ENCODE measurements at places on chromosomes 4 and X. TPM values are rescaled to one million over a fixed set of nuclear protein-coding genes. Genes with fewer than 3 reads are reported as not detected.

PASD1 gene
- not detected for total RNA-seq

DNA sequence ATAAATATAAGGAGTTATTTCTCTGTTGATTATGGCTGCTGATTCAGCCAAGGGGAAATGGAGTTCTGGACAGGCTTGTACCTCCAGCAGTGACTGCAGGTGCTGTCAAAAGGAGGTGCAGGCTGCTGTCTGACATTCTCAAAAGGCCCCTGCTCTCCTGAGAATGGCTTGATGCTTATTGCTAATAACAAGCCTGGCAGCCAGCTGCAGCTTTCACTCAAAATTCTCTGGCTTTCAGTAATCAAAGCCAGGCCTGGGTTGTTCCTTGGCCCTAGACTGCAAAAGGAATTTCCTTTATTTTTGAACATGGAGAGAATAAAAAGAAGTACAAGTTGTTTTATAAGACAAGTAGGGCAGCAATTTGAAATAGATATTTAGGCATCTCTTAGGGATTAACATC is 575.9 kb downstream of the MID1IP1 start:
- no peak for DNase-seq

DNA sequence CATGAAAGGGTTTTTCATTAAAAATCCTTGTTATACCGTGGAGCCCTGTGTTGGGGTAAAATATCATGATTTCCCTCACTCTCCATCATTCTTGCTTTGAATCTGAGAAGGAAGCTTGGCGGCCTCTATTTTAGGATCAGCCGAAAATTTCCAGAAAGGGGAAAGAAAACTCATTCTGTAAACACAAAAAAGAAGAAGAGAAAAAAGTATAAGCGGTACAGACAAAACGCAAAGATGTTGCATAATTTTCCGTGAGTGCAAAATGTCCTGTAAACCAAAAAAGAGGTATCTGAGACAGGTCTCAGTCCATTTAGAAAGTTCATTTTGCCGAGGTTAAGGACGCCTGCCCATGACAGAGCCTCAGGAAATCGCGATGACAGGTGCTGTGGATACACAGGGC is 5.3 kb downstream of the CSF2RA start:
- DNase-seq, result no peak

DNA sequence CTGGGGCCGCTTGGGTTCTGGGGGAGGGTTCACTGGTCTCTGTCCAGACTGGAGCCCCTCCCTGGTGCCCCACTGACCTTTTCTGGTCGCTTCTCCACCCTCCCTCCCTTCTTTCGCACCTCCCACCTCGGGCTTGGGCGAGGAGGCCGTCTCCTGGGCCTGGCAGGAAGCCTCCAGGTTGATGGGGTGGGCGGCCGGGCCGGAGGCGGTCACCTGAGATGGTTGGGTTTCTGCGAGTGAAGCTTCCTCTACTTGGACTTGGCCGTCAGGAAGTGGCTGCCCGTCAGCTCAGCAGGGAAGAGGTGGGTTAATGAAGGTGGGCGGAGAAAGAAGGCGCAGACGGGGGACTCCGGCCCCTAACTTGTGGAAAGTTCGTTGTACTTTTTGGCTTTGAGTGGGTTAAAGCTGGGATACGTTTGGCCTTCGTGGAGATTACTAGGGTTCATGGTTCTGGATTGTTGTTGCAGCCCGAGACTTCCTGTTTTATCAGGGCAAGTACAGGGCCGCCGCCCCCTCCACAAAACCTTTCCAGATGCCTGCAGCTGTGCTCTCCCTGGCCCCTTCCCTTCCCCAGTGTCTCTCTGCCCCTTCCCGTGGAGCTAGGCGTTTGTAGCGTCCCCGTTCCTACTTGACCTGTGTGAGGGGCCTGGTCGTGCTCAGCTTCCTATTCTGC is 1.2 kb downstream of the AKAP17A start:
- peak; percentile 12 for DNase-seq

PNMA6A gene
- total RNA-seq, result 3.3 TPM

DNA sequence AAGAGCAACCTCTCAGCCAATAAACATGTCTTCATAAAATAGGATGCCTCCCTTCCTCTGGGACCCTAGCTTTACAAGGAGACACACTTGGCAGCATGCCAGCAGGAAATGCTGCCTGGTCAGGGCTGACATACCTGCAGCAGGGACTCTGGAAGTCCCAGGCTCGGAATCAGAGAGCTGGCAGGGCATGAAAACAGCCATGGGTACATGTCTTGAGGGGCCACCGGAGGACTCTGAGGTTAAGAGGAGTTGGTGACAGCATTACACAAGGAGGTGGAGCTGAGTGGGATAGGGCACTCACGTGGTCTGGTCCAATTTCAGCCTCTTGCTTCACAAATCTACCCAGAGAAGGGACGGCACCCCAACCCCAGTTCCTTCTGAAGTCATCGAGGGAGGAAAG is 15.7 kb downstream of the MSX1 start:
- DNase-seq, result no peak

DNA sequence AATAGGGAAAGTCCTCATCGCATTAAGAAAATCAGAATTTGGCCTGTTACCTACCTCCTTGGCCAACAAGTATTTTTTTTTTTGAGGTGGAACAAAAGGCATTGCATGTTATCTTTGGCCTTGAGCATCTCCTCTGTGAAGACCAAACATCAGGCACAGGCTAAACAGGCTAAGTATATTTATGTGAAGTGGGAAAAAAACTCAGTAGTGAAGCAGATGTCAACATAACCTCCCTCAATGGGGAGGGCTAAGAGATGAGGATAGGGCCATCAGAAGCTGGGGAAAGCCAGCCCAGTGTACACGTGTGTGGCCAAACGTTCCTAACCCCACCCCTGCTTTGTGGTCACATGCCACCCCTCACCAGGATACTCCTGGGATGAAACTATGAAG is 102.5 kb downstream of the FNIP2 start:
- DNase-seq, result no peak

RPL36A gene
- 305 TPM for total RNA-seq

GRCh38 chr4:14924076-14924811 is 78.0 kb upstream of the CPEB2 start:
- no peak for DNase-seq

GRCh38 chrX:134990801-134991481 is at the start of gene SMIM10:
Gene SMIM10 (plus strand): TSS chrX:134990991. CDS start chrX:134991096, 105 bp downstream.
- peak; percentile 79 for DNase-seq

CXCL10 gene
- total RNA-seq, result 0.33 TPM

- no peak for DNase-seq
These were observed 393.0 kb downstream of the PPP1R2C start for GRCh38 chrX:42384956-42385355.

- DNase-seq, result peak; percentile 73
These were observed 1682.3 kb upstream of the TENM3 start for GRCh38 chr4:180560896-180561295.

GRCh38 chrX:51824061-51824460 is 69.4 kb upstream of the MAGED1 start:
- DNase-seq, result no peak

- DNase-seq, result no peak
These were observed 74.9 kb upstream of the CBR4 start for GRCh38 chr4:169084954-169085353.

DNA sequence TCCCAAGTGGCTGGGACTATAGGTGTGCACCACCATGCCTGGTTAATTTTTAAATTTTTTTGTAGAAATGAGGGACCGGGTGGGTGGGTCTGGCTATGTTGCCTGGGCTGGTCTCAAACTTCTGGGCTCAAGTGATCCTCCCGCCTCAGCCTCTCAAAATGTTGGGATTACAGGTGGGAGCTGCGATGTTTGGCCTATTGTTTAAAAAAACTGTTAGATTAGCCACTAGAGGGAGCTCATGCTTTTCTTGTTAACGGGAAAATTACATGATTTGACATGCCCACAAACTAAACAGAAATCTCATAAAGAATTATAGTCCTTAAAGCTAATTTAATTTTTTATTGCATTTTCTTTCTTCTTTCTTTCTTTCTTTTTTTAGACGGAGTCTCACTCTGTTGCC is 5.0 kb upstream of the SDAD1 start:
- DNase-seq, result peak; percentile 74

GRCh38 chr4:47617607-47618006 is 132.5 kb downstream of the ATP10D start:
- DNase-seq, result no peak

DNA sequence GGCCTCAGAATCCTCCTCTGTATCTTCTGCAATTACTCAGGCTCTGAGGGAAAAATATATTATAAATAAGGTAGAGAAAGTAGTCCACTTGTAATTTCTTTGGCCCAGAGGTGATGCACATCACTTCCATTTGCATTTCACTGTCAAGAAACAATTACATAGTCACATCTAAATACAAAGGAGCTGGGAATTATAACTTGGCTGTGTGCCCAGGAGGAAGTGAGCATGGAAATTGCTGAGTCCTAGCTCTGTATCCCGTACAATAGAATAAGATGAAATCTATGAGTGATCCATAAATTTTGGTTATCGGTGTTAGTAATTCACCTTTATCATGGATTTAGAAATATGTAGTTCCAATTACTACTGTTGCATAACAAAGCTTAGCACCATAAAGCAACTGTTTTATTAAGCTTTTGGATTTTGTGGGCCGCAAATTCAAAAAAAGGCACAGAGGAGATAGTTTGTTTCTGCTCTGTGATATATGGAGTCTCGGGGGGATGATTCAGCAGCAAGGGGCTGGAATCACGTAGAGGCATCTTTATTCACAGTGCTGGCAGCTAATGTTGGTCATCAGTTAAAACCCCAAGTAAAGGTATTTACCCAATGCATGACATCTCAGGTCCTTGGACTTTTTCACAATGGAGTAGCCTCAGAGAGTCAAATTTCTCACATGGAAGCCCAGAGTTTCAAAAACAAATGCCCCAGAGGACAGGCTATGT is 241.4 kb upstream of the GALNT7 start:
- DNase-seq, result no peak

MAGEA12 gene
- total RNA-seq, result not detected

DNA sequence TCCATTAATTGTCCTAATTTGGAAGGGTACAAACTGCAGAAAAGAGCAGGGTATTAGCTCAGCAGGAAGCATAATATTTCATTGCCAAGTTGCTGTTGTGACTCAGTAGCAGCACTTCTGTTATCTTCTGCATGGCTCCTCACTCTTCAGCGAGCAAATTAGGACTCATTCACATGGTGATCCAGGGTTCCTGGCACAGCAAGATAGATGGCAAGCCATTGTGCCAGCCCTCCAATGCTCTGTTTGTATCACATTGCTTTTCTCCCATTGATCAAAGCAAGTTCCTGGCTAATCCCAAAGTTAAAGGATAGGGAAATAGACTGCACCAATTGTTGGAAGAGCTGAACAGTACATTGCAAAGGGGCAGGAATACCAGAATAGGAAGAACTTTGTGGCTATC is 382.5 kb upstream of the ATOH1 start:
- DNase-seq, result peak; percentile 1

SHROOM4 gene
- 0.50 TPM for total RNA-seq

DNA sequence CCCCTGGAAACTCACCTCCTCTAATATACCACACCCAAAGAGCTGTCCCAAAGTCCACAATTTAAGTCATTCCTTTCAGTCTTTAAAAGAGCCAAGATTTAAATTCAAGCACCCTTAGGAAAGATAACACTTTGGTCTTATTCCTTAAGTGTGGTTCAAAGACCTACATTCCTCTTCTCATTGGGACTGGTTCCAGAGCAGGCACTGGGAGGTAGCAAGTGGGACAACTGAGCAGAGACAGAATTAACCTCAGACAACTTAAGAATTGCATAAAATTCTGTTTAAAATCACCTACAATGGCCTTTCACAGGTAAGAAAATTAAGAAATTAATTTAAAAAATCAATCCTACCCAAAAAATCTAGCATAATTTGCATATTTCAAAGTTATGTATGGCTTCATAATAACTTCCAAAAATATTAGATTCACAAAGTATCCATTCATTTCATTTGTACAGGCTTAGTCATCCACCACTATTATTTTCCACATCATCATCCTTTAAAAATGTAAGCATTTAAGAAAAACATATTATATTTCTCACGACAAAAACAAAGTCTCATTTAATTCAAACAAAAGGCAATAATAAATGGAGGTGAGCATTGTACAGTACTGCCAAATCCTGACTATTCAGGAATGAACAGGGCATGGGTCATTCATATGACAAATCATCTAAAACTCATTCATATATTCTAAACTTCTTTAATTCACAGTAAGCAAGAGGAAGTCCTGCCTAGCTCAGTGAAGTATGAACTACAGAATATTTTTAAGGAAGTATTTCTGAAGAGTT is 13.6 kb downstream of the PRSS12 start:
- peak; percentile 70 for DNase-seq

DNA sequence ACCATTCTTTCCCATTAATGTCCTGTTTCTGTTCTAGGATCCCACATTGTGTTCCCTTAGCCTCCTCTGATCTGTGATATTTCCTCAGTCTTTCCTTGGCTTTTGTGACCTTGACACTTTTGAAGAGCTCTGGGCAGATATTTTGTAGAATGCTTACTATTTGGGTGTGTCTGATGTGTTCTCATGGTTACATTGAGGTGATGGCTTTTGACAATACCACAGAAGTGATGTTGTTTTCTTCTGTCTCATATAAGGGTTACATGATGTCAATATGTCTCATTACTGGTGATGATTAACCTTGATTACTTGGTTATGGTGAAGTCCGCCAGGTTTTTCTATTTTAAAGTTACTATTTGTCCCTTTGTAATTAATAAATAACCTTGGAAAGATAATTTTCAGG is 183.7 kb downstream of the SOWAHB start:
- no peak for DNase-seq

- no peak for DNase-seq
These were observed 98.6 kb upstream of the TTC29 start for GRCh38 chr4:147044241-147044640.

GRCh38 chrX:28015993-28016392 is 34.7 kb upstream of the DCAF8L1 start:
- no peak for DNase-seq

DNA sequence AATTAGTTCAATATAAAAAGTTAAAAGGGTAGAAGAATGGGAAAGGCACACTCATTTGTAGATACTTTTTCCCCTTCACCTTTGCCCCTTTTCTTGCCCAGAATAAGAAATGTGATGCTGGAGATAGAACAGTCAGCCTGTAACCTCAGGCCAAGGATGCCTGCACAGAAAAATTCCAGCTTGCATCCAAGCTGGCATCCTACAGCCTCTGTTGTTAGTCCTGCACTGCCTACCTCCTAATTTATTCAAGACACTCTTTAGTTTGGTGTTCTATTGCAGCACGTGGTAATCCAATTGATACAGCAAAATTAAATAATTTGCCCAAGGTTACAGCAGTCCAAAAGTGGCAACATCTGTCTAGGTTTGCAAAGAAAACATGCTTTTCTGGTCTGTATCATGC is 9.7 kb upstream of the USO1 start:
- no peak for DNase-seq

- DNase-seq, result no peak
These were observed 169.3 kb upstream of the FRMPD4 start for GRCh38 chrX:11968991-11969390.

SLC39A8 gene
- total RNA-seq, result 4.5 TPM

FAM184B gene
- under 0.01 TPM for total RNA-seq

ETDC gene
- not detected for total RNA-seq

Data from fibroblast of lung (primary cell).